Activated T-cell treated with anti-CD3 and anti-CD28 coated beads, Interleukin-2, amount 50 U/mL, for 72 hours (primary cell): ENCODE measurements at places on chromosomes 3 and 15.

DNA sequence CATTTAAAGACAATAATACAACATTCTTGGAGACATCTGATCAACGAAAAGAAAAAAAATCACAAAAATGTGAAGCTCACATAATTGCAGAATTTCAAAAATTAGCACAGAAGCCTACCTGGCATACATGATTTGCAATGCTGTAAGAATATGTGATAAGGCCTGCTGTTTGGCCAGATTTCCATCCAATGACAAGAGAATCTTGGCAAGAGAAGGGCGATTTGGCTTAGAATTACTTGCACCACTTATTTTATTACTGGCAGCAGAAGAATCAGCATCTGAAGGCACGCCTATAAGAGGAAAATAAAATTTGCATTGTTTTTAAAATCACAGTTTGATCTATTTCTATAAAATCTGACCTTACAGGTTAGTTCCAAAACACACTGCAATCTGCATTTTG, 70.3 kb upstream of the OCA2 start:
- no peak for DNase-seq

- no peak for DNase-seq
These were observed 123.8 kb upstream of the ZBTB20 start for GRCh38 chr3:115270849-115271248.

GRCh38 chr15:64621056-64621455, 154.3 kb downstream of the RBPMS2 start:
- DNase-seq = no peak

GRCh38 chr15:69973102-69973714, 124.5 kb downstream of the TLE3 start:
- peak; percentile 52 for DNase-seq

GRCh38 chr3:197592361-197593045, 36.7 kb upstream of the BDH1 start:
- no peak for DNase-seq

GRCh38 chr3:155517903-155518302, 224.4 kb upstream of the STRIT1 start:
- no peak for DNase-seq
